Calu3 (cell line): ENCODE measurements at places on chromosomes 5 and 9.

DNA sequence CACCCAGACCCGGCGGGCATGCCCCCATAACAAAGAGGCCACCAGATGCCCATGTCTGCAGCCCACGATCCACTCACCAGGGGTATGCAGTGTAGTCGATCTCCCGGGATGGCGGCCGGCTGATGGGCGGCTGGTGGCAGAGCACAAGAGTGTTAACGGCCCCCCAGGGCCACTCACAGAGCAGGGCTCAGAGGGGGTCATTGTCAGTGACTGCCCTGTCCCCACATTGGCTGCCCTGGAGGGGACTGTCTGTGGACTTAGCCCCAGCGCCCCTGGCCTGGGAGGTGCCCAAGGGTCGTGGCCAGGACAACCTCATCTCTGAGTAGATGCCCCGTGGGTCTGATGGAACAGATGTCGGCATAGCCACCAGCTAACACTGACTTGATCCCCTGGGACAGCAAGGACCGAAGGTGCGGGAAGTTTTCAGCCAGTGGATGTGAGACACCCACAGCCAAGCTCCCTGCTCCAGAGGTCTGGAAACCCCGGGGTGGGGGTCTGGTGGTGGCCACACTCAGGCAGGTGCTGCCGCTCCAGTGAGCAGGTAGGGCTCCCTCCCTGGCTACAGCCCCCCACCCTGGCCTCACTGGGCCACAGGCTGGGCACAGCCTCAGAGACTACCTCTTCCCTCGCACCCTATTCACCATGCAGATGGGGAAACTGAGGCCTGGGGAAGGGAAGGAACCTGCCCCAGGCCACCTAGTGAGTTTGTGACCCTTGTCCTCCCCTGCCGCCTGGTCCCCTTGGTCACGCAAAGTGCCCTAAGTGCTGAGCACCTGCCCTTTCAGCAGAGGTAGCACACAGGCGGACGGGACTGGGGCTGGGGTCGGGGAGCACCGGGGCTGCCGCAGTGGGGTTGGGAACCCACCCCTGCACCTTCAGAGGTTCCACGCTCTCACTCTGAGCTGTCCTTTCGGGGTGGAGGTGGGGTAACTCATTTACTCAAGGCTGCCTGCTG, 38.1 kb upstream of the SARDH start:
- DNase-seq = no peak

GRCh38 chr5:58491216-58491892, at the start of gene GAPT:
Gene GAPT (plus strand): TSS chr5:58491435. CDS start chr5:58494537, 3,102 bp downstream.
- no peak for DNase-seq

- DNase-seq = no peak
These were observed 124.0 kb upstream of the LMX1B start for GRCh38 chr9:126489581-126490213.

DNA sequence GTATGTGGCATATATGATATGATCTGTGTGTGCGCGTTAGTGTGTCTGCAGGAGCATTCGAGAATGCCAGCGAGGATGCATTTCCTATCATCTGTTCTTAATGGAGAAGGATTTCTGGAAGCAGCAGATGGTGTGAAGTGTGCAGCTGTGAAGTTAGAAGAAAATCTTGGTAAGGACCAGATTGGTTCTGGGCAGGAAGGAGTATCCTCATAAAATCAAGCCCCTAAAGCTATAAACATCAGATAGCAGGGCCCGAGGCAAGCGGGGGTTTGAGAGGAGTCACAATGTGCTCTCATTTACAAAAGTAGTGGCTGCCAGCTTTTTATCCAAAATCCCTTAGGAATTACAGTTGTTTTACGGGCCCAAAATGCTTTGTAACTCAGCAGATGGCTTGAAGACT, 40.0 kb downstream of the DAPK1 start:
- DNase-seq = no peak

DNA sequence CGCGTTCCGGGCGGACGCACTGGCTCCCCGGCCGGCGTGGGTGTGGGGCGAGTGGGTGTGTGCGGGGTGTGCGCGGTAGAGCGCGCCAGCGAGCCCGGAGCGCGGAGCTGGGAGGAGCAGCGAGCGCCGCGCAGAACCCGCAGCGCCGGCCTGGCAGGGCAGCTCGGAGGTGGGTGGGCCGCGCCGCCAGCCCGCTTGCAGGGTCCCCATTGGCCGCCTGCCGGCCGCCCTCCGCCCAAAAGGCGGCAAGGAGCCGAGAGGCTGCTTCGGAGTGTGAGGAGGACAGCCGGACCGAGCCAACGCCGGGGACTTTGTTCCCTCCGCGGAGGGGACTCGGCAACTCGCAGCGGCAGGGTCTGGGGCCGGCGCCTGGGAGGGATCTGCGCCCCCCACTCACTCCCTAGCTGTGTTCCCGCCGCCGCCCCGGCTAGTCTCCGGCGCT, at the start of gene DAPK1:
Gene DAPK1, plus strand, starts transcription at position 264 of the 442 bp plus-strand sequence. CDS start 1,211 bp downstream, outside the sequence.
- DNase-seq = peak; percentile 76

DNA sequence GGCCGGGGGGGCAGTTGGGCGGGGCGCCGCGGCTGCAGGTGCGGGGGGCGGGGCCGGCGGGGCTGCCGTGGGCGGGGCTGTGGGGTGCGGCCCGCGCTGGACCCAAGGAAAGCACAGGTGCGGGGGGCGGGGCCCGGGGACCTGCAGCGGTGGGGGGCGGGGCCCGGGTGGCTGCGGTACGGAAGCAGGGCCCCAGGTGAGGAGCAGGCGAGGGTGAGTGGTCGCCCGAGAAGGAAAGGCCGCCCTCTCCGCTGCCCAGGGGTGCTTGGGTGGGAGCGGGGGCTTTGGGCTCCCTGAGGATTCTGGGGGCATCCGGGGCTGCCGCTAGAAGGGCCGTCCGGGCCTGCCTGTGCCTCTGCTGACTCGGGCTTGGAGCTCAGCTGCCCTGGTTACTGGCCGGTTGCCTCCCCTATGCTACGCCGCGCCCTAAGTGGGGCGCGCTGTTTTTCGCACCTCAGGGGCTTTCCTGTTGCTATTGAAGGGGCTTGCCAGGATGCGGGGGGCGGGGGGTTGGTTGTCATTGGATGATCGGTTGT, 767 bp downstream of the RALGPS1 start:
- peak; percentile 83 for DNase-seq
